Stimulated activated CD8-positive, alpha-beta memory T cell treated with anti-CD3 and anti-CD28 coated beads, Interleukin-4, amount 100 ng/mL, for 48 hours (primary cell): ENCODE measurements at places on chromosomes 11 and 22.

- DNase-seq = no peak
Observed at GRCh38 chr11:2467695-2468055, 22.9 kb downstream of the KCNQ1 start.

GRCh38 chr11:65078151-65078550, 5.7 kb downstream of the CDCA5 start:
- DNase-seq = peak; percentile 78

- no peak for DNase-seq
Observed at GRCh38 chr22:46895753-46896152, 133.3 kb downstream of the TBC1D22A start.

- DNase-seq = no peak
Observed at GRCh38 chr22:36911887-36912661, 1.4 kb upstream of the CSF2RB start.

DNA sequence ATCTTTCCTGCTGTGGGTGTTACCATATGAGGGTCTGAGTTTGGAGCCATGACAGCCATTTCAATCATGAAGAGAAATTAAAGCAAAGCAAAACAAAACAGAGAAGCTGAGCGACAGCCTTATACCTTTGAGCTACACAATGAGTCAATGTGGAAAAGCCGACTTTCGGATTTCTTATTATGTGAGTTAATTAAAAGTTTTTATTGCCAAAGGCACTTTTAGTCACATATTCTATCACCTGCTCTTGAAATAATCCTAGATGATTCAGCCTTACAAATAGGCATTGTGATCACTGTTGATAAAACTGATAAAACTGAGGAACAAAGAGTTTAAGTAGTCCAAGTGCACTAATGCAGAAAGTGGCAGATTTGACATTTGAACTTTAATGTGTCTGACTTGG, 381.9 kb upstream of the TENM4 start:
- DNase-seq = no peak
